ENCODE measurements at places on chromosomes 2 and 18. TPM values are rescaled to one million over a fixed set of nuclear protein-coding genes. Genes with fewer than 3 reads are reported as not detected.

DNA sequence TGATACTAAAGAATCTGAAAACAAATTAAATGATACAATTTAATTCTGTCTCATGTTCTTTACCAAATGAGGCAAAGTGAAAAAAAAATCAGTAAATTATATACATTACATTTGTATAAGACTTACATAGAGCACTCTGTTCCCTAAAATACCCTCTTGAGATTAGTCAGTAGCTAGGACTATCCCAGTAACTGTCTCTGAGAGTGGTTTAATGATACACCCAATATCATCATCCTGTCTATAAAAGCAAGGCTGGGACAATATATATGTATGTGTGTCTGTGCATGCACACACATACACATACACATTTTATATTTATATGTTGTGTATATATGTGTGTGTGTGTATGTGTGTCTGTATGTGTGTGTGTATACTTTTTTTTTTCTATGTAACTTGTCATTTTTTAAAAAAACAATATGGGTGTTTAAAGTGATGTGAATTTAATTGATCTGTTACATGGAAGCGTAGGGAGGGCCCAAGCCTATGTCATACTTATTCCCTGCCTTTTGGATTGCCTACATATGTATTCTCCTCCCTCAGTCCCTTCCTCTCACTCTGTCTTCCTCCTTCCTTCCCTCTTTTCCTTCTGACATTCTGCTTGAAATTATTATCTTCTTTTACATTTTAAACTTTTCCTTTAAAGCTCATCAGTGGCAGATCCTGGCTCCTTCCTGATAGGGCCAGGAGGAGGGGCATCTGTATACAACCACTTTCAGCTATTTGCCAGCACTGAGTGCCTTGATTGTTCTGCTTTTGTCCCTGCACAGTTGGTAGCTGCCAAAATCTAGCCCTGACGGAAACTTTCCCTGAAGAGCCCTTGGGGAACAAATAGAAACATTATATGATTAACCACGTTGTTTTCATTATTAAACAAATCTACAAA is 6.8 kb downstream of the ASXL3 start:
- H3K4me1 ChIP-seq: no peaks in the 10 kb centered on the region
- no peak overlapping the region for H3K4me3 ChIP-seq
- no peak overlapping the region for H3K27ac ChIP-seq
- no peak for DNase-seq

Gene CCDC148
- 3.5 TPM for total RNA-seq

DNA sequence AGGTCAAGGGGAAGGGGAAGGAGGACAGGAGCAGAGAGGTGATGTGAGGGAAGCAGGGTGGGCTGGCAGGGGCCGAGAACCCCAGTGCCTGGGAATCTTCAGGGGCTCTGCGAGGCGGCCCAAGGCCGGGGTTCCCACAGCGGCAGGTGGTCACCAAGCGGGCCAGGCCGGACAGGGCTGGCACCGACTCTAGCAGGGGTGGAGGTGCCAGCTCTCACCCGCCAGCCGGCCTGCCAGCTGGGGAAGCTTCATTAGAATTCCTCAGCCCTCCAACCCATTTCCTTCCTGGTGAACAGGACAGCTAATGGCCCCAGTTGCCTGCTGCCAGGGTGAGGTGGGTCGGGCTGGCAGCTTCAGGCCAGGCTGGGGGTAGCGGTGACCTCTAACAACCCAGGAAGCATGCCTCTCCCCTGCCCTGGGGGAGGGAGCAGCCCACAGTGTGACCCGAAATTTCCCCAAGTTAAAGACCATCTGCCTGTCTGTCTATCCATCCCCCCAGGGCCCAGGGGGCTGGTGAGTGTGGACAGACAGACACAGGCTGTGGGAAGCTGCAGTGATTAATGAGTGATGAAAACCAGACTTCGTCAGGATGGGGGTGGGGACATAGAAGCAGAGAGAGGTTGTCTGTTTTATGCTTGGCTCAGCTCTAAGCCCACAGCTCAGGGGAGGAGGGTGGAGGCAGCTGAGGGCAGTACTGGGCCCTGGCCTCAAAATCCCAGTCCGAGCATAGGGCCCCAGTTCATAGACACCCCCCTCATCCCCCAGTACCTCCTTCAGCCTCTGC is 144.1 kb downstream of the ZFP36L2 start:
- peak; percentile 59 for DNase-seq
- no peaks in the 10 kb centered on the region for H3K36me3 ChIP-seq
- H3K27ac ChIP-seq: peak overlapping the region; percentile 83
- no peaks in the 10 kb centered on the region for H3K27me3 ChIP-seq

Gene MAB21L4
- total RNA-seq: not detected

DNA sequence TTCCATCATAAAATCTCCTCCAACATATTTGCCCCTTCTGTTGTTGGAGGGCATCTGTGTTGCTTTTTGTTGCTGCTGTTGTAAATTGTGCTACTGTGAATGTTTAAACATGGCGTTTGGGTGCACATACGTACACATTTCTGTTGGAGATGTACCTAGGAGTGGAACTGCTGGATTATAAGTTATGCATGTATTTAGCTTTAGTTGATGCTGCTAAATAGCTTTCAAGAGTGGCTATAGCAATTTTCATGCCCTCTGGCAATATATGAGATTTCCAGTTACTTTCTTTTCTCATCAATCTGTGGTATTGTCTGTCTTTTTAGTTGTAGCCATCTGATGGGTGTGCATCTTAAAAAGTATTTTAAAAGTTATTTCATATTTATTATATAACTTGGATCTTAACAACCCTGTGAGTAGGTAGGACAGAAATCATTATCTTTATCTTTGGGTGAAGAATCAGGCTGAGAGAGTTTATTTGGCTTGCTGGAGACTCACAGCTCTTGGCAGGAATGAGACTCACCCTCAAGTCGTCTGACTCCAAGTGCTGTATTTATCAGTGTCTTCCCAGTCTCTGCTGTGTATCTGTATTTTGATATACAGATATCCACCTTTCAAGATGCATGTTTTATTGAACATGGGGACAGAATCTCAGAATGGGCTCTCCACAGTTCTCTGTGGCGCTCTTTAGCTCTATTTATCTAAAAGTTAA is 16.9 kb downstream of the ZNF236 start:
- no peak for DNase-seq
- no peak overlapping the region for H3K27ac ChIP-seq
- no peaks in the 10 kb centered on the region for H3K27me3 ChIP-seq

Gene IL1A
- total RNA-seq: not detected

Gene PLA2R1
- 20.4 TPM for total RNA-seq
